Natural killer cell treated with Interleukin-12 subunit alpha and Interleukin-12 subunit beta and Interleukin-15 and Interleukin-18, amount 100 ng/mL, for 72 hours (primary cell): ENCODE measurements at places on chromosomes 6 and 20.
A peak's percentile ranks its signal among the peaks of the same experiment; 100 is the strongest.

DNA sequence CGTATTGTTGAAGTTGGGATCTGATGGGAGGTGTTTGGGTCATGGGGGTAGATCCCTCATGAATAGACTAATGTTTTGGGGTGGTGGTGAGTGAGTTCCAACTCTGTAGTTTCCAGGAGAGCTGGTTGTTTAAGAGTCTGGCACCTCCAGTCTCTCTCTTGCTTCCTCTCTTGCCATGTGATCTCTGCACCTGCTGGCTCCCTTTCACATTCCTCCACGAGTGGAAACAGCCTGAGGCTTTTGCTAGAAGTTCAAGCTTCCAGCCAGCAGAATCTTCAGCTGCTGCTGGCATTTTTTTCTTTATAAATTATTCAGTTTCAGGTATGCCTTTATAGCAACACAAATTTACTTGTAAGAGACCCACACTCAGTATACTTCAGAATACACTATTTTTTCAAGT, 1021.6 kb downstream of the EYS start:
- DNase-seq = no peak

DNA sequence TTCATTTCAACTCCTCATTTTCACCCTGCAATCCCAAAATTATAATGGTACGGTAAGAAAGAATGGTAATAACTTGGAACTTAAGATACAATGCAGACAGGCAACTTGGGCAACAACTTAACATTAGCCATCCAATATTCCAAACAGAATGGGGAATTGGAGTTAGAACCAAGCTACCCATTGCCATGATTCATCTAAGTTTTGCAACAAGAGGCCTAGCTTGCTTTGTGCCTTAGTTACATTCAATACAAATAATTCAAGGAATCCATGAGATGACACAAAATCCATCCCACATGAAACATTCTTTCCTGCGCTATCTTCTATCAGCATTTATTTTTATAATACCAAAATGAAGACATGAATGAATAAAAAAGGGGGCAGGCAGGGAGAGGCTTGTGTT, 28.4 kb downstream of the DCDC2 start:
- DNase-seq = no peak

- no peak for DNase-seq
Measured at GRCh38 chr6:47424436-47424836, 53.2 kb upstream of the CD2AP start.

- no peak for DNase-seq
Measured at GRCh38 chr20:14069796-14070195, 74.5 kb downstream of the MACROD2 start.

DNA sequence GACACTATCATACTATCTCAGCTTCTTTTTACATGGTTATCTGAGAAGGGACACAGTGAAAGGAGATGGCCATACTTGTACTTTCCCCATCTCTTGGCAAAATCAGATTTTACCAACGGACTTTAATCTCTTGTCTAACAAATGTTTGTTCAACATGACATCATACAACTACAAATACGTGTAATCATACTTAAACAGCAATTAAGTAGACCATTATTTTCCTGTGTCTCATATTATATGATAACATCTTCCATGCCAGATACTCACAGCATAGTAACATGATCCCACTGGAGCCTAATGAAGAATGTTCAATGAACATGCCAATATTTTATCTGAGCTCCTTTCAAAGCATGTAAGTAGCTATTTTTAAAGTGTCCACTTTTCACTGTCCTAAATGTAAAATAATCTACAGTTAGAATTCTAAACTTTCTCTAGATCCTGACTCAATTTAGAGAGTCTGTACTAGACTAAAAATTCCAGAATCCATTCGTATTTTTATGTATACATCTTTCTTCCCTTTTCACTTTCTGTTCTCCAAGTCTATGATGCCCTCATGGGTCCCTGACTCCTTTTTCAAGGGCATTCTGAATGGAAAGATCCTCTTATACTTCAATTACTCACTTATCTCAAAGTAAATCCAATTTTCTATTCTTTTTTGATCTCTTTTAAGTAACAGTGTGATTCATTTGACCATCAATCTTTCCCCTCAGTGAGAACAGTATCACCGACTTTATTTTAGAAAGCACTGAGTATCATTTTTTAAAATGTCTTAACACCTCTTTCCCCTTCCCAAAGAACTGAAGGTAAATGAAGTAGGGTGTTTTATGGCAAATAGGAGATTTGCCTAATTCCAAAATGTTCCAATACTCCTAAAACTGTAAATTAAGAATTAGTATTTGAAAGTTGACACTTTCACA, 133.5 kb downstream of the CDK19 start:
- no peak for DNase-seq

GRCh38 chr6:150683320-150683719, 83.6 kb downstream of the PLEKHG1 start:
- DNase-seq = no peak

DNA sequence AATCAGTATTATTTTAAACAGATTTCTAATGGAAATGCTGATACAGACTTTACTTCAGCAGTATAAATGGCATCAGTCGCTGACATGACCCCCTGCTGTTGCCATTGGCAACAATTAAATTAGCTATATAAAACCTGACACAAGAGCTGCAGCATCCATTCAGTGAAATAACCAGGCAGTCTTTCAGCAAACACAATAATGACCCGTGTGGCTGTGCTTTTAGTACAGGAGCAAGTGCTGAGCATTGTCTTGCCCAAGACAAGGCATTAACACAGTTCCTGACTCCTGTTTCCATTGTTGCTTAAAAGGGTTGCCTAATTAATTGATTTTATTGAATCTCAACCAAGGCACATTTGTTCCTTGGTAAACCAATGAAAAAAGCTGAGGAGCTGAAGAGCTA, 382.1 kb downstream of the HACE1 start:
- DNase-seq = no peak

- no peak for DNase-seq
Measured at GRCh38 chr6:165988302-165988756, 179.3 kb downstream of the TBXT start.

- no peak for DNase-seq
Measured at GRCh38 chr20:58313396-58313795, 3.9 kb downstream of the RAB22A start.

GRCh38 chr20:25036331-25036936, 21.5 kb downstream of the ACSS1 start:
- DNase-seq = no peak

GRCh38 chr6:24064106-24064505, 61.9 kb upstream of the NRSN1 start:
- no peak for DNase-seq

DNA sequence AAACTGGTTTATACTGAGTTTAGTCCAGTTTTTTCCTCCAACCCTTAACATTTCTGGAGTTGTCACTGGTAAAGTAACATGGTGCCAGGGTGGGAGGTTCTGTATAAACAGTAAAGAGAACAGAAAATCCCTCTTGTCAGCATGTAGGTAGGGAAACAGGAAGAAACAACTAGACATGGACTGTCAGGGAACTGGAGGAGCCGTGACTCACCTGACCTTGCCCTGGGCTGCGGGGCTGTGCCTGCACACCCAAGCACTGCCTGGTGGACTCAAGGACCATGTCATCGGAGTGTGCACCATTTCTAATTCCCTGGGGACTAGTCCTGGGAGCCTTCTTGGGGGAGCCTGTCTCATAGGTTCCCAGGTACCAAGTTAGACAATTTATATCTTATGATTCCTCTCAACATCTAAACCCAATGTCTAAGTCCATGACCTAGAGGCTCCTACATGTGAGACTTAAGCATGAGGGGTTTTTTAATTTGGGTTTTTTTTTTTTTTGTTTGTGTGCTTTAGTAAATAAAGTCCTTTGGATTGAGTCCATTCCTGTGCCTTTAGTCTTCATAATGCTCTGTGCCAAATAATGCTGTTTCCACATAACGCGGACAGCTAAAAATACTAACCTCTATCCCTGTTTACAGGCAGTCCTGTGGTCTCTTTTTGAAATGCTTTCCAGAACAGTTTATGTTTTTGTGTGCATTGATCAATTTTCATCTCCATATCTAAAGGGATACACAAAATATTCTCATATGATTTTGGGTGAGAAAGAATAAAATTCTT, 136.9 kb upstream of the SUPT3H start:
- no peak for DNase-seq

DNA sequence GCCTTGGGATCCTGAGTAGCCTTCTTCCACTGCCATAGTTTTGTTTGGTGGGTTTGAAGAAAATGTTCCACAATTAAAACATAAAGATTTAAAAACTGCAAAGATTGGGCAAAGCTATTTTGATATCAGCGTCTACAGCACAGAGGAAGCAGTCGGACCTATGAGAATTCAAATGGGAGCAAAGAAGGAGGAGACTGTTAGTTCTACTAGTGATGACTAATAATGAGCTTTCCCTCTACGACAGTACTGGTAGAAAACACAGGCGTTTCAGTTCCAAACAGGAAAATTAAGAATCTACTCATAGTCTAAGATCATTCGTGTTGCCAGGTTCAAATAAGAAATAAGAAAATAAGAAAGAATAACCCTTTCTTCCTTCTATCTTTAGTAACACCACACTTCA, 121.2 kb downstream of the INSM1 start:
- DNase-seq = no peak

DNA sequence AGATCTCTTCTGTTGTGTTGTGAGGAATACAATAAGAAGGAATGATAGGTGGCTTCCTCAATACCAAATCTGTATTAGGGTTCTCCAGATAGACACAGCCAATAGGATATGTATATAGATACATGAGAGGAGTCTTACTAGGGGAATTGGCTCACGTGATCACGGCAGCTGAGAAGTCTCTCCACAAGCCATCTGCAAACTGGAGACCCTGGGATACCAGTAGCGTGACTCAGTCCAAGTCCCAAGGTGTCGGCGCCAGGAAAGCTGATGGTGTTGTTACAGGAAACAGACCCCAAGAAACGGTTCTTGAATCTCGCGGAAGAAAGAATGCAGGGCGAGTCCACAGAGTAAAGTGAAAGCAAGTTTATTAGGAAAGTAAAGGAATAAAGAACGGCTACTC, 61.4 kb downstream of the SYTL3 start:
- no peak for DNase-seq

- DNase-seq = no peak
Measured at GRCh38 chr6:163941624-163941976, 527.1 kb downstream of the QKI start.

DNA sequence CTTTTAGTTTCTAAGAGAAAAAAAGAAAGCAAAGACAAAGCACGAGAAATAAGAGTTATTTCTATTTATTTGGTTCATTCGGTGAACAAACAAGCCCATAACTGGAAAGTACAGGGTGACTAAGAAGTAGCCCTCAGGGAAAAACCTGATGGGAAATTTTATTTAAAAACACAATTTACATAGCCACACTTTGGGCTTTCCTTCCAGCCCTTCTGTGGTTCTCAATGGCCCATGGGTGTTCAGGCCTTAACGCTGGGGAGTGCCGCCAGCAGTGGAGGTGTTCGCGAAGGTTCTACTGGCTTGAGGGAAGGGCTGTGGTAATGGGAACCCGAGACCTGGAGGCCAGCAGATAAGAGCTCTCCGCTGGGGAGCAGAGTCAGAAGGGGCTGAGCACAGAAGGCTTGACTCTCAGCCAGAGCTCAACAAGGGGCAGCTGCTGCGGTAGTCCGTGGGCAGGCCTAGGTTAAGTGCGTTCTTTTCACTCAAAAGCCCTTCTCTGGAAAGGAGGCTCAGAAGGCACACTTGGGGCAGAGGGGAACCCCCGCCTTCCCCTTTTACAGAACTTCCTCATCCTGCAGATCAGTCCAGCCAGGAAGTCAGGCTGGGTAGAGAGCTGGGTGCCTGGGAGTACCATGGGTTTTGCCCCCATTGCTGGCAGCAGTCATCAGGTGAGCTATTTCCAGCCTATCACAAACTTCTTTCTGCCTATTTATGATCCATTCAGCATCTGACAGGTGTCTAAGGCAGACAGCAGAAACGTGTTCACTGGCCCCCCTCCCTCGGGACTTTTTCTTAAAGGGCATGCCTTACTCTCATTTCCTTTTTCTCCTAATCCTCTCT, 8.8 kb upstream of the CD83 start:
- DNase-seq = peak; percentile 78

DNA sequence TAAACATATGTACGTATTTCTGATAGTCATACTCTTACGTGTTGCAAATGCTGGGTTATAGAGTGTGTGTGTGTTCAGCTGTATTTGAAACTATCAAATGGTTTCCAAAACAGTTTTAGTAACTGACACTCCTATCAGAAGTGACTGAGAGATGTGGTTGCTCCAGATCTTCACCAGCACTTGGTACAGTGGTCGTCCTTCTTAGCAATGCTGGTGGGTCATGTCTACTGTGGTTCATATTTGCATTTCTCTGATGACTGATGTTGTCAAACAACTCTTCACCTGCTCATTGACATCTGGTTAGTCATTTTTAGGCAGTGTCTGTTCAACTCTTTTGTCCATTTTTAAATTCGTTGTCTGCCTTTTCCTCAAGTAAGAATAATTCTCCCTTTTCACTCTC, 259.3 kb downstream of the KIF16B start:
- DNase-seq = no peak

GRCh38 chr20:48823960-48824498, 3.8 kb downstream of the PREX1 start:
- DNase-seq = peak; percentile 84

GRCh38 chr20:3889489-3890397, 556 bp downstream of the PANK2 start:
- DNase-seq = peak; percentile 77

- DNase-seq = peak; percentile 28
Measured at GRCh38 chr20:44733341-44734069, 12.2 kb upstream of the KCNK15 start.

DNA sequence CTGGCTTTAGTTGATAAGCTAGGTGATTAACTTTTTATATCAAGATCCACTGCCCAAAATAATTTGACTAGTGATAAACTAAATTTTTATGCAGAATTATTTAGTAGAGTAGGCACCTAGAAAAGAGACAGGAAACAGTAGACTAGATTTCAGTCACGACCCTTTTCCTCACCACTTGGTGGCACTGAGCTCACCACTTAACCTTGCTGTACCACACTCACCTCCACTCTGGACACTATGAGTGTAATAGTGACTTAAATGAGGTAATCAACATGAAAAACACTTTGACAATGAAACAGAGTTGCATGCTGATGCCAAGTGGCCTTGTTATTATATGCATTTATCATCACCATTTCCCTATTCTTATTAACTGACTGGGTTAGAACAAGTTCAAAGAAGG, 730.4 kb downstream of the KIF16B start:
- no peak for DNase-seq

DNA sequence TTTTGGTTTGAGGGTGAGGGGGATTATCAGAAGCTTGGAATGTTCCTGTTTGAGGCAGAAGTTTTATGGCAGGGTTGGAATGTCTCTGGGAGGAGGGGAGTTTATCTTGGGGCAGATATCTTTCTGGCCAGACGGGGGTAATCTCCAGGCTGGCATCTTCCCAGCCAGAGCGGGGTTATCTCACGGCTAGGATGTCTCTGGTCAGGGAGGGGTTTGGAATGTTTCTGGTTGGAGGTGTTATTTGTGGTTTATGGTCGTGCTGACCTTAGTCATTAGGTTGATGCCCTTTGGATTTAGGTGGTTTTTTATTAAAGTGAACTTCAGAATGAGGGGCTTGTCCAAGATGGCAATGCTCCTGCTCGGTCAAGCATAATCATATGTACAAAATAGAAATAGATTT, 14.8 kb downstream of the PGK2 start:
- DNase-seq = no peak

GRCh38 chr20:47773371-47773786, 11.9 kb downstream of the SULF2 start:
- no peak for DNase-seq

- no peak for DNase-seq
Measured at GRCh38 chr20:59400708-59401107, 100.3 kb downstream of the EDN3 start.

GRCh38 chr20:60960500-60960899, 291.6 kb upstream of the CDH4 start:
- DNase-seq = no peak
